Activated CD4-positive, alpha-beta T cell treated with anti-CD3 and anti-CD28 coated beads, Interleukin-2, amount 50 U/mL, for 1 hour (primary cell): ENCODE measurements at places on chromosomes 1 and 21.

- DNase-seq, result no peak
Measured at GRCh38 chr1:106747232-106747631, 309.2 kb upstream of the PRMT6 start.

DNA sequence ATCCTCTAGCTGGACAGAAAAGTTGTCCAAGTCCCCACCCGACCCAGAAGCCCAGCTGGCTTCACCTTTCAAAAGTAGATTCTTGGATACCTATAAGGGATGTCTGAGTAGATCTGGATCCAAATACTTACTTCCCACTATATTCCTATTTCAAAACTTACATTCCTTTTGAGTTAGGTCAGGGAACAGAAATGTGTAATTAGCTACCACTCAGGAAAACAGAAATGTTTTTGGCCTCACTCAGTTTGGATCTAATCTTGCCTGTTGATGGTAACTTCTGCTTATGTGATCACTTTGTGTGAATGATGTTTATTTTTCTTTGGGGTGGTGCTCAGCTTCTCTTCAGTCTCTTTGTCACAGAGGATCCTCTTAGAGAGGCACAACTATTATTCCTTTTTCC is 814.4 kb upstream of the RGS18 start:
- no peak for DNase-seq

- no peak for DNase-seq
Measured at GRCh38 chr1:51752073-51752948, 126.2 kb downstream of the NRDC start.

DNA sequence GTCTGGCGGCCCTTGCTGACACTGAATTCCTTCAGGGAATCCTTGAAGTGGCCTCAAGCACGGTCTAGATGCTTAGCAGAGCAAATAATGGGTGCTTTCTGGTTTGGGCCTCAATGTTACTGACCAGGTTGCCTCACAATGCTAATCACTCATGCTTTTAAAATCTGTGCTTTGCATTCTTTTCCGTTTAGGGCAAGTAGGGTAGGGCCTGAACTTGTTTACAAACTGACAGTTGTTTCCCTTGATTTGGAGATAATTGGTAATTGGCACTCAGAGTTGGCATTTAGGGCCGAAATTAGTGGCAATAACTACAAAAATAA is 1.4 kb downstream of the VPS13D start:
- no peak for DNase-seq

- DNase-seq, result no peak
Measured at GRCh38 chr1:60169206-60169605, 95.6 kb upstream of the C1orf87 start.

- no peak for DNase-seq
Measured at GRCh38 chr1:100325415-100326324, 26.6 kb upstream of the CDC14A start.

- DNase-seq, result no peak
Measured at GRCh38 chr1:226751214-226751613, 12.1 kb upstream of the ITPKB start.

GRCh38 chr1:187689129-187689528 is 860.4 kb downstream of the PLA2G4A start:
- no peak for DNase-seq

GRCh38 chr1:99527078-99527477 is 118.8 kb upstream of the PALMD start:
- no peak for DNase-seq

DNA sequence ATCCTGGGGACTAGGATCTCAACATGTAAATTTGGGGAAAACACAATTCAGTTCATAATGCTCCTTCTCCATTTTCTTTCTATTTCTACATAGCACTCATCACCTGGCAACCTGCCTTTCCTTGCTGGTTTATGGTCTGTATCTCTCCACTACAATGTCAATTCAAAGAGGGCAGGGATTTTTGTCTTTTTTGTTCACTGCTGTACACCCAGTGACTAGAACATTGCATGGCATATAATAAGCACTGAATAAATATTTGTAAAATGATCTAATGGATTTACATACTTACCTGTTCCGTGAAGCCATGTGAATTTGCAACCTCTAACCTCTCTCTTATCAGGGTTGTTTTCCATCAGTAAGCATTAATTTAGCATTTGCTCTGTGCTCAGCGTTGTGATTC is 27.4 kb upstream of the TBX15 start:
- no peak for DNase-seq

GRCh38 chr1:25616987-25617624 is 515 bp downstream of the MAN1C1 start:
- DNase-seq, result no peak

DNA sequence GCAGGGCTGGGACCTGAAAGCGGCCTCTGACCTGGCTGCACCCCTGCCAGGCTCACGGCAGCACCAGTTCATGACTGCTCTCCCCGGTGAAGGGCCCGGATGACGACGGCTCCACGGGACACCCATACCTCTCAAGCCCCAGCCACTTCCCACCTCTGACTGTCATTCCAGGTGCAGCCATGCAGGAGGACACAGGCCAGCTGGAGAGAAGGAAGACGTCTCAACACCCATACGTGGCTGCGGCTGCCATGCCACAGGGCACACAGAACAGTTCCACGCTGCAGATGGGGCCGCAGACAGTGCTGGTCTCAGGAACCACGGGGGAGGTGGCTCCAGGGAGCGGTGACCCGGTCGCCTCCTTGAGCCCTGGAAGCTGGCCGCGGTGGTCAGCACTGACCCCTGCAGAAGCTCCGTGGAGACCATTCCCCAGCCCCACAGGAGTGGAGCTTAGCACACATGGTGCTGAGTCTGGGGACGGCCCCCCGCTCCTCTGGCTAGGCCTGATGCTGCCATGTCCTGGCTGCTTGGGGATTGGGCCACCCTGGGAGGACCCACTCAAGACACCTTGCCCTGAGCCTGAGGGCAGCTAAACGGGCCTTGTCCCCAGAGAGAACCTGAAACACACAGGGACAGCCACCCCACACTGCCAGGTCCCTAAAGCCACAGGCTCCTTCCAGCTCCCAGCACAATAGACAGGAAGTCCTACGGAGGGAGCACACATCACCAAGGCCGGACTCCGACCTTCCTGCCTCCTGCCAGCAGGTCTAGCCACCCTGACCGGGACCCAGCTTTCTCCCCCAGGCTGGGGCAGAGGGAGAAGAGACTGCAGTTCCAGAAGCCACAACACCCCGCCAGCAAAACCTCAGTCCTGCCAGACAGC is 8.6 kb downstream of the WNT9A start:
- DNase-seq, result no peak

DNA sequence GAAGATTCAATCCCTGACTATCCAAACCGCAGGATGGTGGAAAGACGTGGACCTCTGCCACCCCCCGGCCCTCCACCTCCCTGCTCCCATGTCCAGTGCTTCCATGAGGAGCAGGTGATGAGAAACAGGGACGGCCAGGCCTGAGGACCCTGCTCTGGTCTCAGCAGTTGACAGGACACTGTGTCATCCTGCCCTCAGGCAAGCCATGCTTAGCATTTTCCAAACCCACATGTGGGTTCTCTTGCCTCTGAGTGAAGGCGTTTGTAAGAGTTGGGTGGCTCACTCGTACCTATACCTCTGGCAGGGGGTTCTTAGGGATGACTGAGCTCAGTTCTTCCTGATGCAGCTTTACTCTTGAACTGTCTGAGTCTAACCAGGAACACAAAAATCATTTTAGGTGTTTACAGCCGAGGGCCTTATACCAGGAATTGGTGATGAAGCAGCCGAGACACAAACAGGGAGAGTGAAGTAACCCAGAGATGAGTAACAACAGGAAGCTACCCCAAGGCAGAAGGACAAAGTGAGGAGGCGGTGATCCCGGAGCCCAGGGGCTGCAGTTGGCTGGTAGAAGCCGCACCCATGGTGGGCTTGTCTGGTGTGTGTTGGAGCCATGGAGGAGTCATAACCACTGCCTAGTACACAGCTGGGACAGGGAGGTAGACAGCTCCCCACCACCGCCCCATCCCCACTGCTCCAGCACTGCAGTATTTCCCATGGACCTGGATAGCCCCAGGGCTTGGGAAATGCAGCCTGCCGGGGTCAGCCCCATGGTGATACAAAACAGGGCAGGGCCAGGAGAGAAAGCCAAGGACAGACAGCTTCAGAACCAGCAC is 21.4 kb downstream of the MYBPH start:
- no peak for DNase-seq

- no peak for DNase-seq
Measured at GRCh38 chr21:38747810-38748209, 57.9 kb upstream of the ETS2 start.

- no peak for DNase-seq
Measured at GRCh38 chr1:29962831-29963247, 726.5 kb downstream of the PTPRU start.

GRCh38 chr1:147849098-147849895 is 53.3 kb upstream of the GJA8 start:
- DNase-seq, result no peak

GRCh38 chr1:103267266-103267665 is 158.9 kb upstream of the COL11A1 start:
- no peak for DNase-seq

- DNase-seq, result no peak
Measured at GRCh38 chr1:109814223-109814622, 50.5 kb upstream of the EPS8L3 start.

GRCh38 chr1:30672661-30673060 is 50.7 kb downstream of the MATN1 start:
- no peak for DNase-seq

GRCh38 chr1:93692451-93692861 is 10.8 kb upstream of the BCAR3 start:
- no peak for DNase-seq

- no peak for DNase-seq
Measured at GRCh38 chr1:199574950-199575349, 452.6 kb upstream of the NR5A2 start.

- DNase-seq, result no peak
Measured at GRCh38 chr1:35854989-35855700, 27.9 kb upstream of the AGO1 start.

- no peak for DNase-seq
Measured at GRCh38 chr1:68278221-68278620, 45.9 kb upstream of the WLS start.

DNA sequence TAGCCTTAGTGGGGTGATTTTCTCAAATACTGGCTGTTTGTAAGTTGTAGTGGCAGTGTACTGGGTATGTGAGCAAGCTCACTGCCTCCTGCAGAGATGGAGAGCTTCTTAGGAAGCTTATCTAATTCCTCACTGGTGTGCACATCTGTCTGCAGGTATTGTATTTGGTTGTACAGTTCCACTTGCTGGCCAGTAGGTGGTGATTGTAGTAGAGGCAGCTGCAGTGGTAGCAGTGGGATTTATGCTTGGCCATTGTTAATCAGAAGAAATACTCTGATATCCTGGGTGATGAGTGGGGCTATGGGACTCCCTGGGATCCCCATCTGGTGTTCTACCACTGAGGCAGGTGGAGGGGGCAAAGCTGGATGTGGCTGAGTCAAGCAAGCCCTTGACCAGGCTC is 276.1 kb upstream of the SPAG17 start:
- no peak for DNase-seq
